ENCODE measurements at places on chromosomes 2 and 18.

GRCh38 chr2:38462121-38462661 is 85.1 kb upstream of the ATL2 start:
- peak; percentile 42 for DNase-seq

- DNase-seq = no peak
Measured at GRCh38 chr2:33247365-33247764, 229.1 kb upstream of the RASGRP3 start.

- DNase-seq = no peak
Measured at GRCh38 chr2:70873541-70873940, 37.9 kb upstream of the CD207 start.

DNA sequence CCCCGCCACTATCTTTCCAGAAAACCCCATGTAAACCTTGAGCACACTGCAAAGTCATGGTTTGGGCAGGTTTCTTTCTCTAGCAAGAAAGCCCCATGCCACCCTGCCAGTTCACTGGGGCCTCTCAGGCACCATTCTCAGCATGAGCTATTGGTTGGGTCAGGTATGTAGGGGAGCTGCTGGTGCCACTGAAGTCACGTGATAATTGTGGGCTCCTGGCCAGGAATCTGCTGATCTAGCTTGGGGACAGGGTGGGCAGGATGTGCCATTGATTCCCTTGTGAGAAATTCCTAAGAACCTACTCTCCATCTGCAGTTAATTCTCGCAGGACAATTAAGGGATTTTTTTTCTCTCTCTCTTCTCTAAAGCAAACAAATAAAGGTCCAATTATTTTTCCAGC is 26.5 kb upstream of the HNMT start:
- DNase-seq = no peak

DNA sequence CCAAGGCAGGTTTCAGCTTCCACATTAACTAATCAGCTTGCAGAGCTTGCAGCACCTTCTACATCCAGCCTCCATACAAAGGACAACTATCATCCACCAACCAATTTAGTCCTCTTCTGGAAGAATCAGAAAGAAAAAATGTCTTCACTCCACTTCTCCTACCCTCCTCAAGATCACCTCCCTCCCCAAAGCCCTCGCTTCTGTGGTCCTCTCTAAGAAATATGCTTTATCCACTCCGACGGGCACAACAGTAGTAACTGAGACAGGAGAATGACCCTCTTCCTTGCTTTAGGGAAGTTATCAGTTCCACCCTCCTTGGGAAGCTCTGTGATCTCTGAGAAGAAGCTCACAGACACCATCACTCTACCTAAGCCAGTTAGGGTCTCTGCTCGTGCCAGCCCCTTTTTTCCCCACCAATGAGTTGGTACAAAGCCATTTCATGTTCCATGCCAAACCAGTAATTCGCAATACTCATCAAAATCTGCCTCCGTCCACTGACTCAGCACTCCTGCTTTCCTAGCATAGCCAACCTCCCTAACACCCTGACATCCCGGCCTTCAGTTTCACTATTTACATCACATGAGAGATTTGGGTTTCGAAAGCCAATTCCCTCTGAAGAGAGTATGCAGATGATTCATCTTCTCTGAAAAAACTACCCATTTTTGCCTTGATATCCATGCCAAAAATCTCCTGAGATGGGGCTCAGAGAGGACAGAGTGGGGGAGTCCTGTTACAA is 114.1 kb upstream of the PKDCC start:
- DNase-seq = peak; percentile 74
